ENCODE measurements at places on chromosomes 6 and 20.

DNA sequence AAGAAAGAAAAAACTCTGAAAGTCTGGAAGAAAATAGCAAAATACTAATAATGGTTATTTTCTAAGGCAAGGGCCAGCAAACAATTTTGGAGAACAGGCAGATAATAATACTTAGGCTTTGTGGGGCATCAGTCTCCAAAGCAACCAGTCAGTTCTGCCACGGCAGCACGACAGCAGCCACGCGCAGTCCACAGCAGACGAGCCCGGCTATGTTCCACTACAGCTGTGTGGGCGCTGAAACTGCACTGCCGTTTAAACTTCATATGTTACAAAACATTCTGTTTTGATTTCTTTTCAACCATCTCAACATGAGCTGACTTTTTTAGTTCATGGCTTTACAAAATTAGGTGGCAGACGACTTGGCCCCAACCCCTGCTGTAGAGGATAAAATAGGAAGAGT is 29.9 kb downstream of the MRS2 start:
- no peak for DNase-seq

GRCh38 chr6:27468334-27468733 is 4.6 kb downstream of the ZNF184 start:
- DNase-seq, result no peak

DNA sequence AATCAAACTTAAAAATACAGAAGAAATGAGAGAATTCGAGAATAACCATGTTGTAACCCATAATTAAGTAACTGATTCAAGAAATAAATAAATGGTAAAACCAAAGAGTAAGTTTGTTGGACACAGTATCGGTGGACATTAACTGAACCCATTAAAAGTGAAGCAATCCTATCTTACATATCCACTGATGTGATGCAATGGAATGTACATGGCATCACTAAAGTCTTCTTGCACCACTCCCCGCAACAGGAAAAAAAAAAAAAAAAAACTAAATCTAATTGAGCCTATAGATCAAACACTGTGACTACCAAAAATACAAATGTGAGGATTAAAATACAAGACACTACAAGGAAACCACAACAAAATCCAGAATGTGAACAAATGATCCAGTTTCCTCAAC is 7.9 kb downstream of the SNX14 start:
- no peak for DNase-seq

DNA sequence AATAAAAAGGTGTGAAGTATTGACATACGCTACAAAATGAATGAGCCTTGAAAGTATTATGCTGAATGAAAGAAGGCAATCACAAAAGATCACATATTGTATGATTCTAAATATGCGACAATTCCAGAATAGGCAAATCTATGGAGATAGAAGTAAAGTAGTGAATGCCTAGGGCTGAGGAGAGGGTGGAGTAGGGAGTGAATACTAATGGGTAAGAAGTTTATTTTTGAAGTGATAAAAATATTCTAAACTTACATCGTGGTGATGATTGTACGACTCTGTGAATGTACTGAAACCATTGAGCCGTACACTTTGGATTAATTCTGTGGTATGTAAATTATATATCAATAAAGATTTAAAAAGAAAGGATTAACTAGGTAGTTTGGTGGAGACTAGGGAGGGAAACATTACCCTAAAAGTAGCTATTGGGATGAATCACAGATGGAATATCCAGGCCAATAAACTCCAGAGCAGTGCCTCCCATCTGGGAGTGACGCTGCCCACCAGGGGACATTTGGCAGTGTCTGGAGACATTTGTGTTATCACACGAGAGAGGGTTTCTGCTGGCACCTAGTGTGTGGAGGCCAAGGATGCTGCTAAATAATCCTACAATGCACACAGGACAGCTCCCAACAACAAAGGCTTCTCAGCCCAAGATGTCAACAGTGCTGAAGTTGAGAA is 214.2 kb upstream of the PCSK2 start:
- no peak for DNase-seq

DNA sequence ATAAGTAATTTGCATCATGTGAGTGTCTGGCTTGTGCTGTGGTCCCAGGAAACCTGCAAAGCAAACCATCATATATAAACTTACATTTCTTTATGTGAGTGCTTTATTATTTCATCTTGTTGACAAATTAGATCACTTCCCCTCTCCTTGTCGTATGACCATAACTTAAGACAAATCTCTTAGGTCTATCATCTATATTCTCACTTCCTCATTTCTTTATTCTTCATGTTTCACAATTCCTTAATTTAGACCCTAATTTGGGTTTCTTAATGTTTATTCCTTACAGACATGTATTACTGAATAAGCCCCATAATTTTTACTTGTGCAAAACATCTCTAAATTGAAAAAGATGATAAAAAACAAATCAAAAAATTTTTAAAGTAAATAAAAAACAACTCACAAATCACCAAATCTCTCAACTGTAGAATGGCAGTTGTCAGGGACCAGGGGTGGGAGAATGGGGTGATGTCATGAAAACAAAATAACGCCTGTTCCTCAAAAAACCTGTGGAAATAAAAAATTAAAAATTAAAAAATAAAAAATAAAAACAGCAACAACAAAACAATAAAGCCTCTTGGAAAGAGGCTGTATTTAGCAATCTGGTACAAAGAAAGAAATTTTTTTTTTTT is 49.5 kb upstream of the FBXO30 start:
- no peak for DNase-seq

- no peak for DNase-seq
These were observed 88.1 kb downstream of the GCLC start for GRCh38 chr6:53456809-53457208.

DNA sequence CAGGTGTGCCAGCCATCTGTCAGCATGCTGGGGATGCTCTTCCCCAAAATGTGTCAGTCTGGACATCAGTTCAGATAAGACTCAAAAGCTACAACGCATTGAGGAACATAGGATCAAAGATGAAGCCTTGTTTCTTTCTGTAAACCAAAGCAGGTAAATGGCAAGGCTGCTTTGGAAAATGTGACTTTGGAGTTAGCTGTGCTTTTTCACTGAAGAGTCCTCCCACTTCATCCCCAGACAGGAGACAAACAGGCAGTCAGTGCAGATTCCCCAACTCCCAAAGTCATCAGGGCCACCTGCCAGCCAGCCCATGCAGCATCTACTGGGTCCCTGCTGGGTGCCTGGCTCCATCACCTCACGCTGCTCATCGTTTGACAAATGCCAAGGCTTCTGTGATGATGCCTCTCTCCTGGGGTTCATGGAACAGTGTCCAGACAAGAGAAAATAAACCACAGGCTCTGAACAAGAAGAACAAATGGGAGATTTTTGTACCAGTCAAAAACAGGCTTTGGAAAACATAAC is 205.0 kb upstream of the BTBD3 start:
- no peak for DNase-seq

DNA sequence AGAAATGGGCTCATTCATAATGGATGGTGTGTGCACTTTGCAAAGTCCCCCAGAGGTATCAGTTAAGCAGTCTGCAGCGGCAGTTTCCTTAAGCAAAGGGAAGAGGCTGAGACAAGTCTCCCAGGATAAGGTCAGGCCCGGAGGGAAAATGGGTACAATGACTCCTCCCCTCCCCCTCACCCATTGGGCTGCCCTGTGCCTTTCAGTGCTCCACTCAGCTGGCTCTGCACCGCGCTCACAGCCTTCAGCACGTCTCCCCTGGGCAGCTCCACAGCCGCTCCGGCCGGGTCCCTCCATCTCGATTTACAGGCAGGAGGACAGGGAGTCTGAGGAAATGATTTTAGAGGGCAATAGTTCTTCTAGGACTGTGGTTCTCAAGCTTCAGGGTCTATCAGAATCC is 264.8 kb downstream of the LRFN2 start:
- no peak for DNase-seq

DNA sequence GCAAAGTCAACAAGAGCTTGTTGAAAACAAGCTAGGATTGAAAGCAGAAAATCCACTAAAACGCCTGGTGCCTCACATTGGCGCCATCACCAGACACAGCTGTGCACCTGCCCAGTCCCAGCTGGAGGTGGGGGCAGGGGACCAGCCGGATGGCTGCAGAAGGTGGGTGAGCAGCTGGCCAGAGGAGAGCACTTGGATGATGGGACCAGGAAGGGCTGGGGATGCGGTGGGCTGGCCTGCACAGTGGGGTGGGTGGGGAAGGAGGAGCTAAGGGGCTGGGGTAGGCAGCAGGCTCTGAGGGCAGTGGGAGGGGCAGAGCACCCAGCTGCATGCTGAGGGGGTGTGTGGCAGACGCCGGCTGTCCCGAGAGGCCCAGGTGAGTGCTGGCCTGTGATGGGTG is 7.1 kb downstream of the CABLES2 start:
- DNase-seq, result no peak

DNA sequence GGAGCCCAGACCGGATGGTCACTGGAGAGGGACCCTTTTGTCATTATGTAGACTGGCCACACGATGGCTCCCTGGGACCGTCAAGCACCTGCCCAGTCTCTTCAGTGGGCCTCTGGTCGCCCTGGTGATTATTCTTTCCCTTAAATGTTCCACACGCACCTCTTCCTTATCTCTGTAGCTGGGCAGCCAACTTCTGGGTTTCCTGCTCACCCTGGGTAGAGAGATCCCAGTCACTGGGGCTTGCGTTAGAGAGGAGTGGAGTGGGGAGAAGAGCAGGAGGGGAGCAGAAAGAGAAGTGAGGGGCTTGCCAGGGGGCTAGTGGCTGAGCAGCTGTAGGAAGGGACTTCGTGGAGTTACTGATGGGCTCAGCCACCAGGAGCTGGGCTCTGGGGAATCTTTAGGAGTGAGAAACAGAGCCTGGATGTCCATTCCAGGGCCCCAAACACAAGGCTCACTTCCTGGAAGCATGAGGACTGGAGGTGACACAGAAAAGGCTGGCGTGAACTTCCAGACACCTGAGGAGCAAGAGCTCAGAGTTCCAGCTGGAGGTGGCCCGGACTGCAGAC is 150.1 kb downstream of the DHX35 start:
- peak; percentile 59 for DNase-seq

GRCh38 chr6:13302291-13302690 is 26.0 kb downstream of the TBC1D7 start:
- no peak for DNase-seq

DNA sequence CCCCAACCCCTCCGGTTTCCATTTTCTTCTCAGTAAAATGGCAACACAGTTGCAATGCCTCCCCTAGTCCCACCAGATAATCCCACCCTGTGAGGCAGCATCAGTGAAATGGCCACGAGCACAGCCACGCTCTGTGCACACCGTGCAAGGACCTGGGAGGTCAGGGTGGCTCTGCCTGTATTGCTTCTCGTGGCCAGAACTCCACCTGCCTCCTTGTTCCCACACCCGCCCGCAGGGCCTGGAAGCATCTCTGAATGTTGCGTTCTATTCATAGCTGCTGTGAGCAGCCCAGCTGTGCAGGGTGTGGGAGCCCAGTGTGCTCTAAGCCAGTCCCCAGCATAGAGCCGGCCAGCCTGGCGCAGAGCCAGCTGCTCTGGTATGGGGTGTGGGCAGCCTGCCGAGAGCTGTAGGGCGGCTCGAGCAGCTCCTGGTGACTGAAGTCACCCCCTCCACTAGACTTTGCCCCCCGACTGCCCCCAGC is 161.1 kb downstream of the DLL1 start:
- no peak for DNase-seq

DNA sequence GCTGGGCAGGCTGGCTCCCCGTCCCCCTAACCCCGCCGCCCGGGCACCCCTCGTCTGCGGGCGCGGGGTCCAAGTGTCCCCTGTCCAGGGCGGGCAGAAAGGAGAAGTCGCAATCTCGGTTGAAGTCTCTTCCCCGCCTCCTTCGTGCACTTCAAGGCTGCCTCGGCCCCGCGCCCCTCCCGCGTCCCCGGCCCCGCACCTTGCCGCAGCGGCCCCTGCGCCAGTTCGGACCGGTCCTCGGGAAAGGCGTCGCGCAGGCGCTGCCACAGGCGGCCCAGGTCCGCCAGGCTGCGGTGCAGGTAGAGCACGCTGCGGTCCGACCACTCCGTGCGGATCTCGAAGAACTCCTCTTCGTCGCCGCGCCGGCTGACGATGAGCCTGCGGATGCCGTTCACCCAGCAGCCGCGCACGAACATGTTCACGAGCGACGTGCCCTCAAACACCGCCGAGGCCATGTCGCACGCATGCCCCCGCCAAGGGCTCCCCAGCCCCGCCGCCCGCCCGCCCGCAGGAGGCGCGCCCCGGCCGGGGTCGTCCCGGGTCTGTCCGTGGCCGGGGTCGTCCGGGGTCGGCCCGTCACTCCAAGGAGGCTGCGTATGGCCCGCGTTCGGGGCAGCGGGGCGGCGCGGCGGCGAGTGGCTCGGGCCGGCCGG is at the start of gene PXDC1:
Gene PXDC1, minus strand, starts transcription at position 637 of the 653 bp plus-strand sequence. Its CDS starts 182 bp downstream, at position 455.
- no peak for DNase-seq

- DNase-seq, result no peak
These were observed 30.6 kb downstream of the SNAP25 start for GRCh38 chr20:10249048-10249770.

All from kidney glomerular epithelial cell (primary cell).